ENCODE measurements at places on chromosomes 4 and X.

DNA sequence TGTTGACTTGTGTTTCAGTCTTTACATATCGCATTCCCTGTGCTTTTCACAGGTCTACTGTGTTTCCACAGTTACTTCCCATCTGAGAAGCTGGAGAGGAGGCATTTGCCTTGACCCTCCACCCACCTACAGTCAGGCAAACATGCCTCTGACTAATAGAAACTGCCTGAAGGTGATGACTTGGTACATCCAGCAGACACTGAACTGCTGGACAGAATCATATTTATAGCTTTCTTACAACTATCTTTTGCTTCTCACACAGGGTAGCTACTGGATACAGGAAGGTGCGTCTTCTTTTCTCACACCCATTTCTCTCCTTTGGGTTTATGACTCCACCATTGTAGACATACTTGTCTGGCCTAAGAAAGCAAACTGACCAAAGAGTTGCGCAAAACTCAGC, 58.0 kb downstream of the VGLL1 start:
- no peak for DNase-seq

DNA sequence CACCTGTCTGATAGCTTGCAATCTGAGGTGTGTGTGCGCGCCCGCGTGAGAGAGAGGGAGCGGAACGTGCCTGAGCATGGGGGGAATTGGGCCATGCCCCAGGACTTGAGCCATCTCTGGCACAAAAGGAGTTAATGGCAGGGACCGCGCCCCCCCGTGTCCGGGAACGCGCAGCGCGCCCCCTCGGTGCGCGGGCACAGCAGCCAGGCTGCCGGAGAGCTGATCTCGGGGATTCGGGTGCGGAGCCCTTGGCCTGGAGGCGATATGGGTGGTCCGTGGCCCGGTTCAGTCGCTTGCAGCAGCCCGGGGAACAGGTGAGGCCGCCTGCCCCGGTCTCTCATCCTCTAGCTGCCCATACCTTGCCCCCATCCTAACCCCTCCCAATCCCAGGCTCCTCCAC, at the start of gene NLGN3:
Gene NLGN3, plus strand, starts transcription at position 191 of the 400 bp plus-strand sequence. CDS start 2,909 bp downstream, outside the sequence.
- no peak for DNase-seq

DNA sequence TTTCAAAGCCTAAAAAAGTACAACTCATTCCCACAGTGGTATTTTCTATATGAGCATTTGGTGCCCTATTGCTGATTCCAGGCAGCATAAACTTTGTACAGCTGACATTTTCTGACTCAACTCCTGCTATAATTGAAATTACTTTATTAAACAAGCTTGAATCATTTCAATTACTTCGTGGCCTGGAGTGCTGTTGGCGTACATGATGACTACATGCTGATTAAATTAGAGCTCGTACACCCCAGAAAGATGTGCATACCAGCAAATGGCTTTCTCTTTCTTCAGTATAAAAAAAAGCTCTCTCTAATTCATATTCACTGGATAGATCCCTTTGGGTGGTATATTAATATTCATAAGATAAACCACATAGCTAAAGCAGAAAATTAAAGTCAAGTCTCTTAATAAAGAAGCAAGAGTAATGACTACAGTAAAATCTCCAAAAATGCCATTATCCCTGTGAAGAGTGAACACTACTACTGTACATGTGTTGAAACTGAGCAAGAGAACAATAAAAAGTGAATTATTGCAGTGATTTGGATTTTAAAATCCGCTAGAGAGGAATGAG, 245.0 kb upstream of the IGFBP7 start:
- DNase-seq = no peak

DNA sequence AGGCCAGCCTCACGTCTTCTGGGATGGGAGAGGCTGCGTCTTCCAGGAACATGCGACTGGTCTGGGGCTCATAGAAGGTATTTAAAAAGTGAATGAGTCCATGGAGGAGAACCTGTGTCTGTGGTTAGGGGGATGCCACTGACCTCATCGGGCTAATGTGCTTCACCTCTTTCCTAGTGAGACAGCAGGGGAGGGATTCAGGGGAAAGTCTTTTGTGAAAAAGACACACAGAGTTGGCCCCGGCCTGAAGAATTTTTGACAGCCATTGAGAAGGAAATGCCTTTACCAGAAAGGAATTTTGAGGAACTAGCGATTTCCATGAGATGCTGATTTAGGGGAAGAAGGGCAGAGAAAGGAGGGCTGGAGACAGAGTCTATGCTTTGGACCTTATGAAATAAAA, 11.0 kb upstream of the C4orf50 start:
- no peak for DNase-seq

- no peak for DNase-seq
Measured at GRCh38 chr4:31088600-31089230, 368.5 kb downstream of the PCDH7 start.

DNA sequence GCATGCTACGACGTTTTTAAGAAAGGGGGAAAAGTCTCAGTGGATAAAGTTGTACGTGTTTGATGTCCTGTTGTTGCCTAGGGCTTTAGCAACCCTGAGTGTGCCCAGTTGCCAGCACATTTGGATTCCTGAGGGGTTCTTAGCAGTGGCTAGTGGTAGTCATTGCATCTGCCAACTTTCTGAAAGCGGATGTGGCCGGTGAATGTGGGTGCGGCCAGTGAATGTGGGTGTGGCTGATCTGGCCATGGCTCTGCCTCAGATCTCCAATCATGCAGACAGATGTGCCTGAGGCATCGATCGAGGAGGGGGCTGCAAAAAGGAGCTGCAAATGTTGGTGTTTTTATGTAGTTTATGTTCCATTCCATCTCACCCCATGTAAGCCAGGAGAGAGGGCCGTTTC, 41.5 kb upstream of the FAT1 start:
- peak; percentile 79 for DNase-seq

GRCh38 chrX:136851526-136851925, 29.0 kb downstream of the RBMX start:
- DNase-seq = no peak

- peak; percentile 15 for DNase-seq
Measured at GRCh38 chr4:628311-628741, 3.0 kb downstream of the PDE6B start.

- DNase-seq = no peak
Measured at GRCh38 chrX:21606002-21606401, 52.1 kb downstream of the KLHL34 start.

- no peak for DNase-seq
Measured at GRCh38 chrX:135089126-135089525, 31.2 kb downstream of the ETDB start.

DNA sequence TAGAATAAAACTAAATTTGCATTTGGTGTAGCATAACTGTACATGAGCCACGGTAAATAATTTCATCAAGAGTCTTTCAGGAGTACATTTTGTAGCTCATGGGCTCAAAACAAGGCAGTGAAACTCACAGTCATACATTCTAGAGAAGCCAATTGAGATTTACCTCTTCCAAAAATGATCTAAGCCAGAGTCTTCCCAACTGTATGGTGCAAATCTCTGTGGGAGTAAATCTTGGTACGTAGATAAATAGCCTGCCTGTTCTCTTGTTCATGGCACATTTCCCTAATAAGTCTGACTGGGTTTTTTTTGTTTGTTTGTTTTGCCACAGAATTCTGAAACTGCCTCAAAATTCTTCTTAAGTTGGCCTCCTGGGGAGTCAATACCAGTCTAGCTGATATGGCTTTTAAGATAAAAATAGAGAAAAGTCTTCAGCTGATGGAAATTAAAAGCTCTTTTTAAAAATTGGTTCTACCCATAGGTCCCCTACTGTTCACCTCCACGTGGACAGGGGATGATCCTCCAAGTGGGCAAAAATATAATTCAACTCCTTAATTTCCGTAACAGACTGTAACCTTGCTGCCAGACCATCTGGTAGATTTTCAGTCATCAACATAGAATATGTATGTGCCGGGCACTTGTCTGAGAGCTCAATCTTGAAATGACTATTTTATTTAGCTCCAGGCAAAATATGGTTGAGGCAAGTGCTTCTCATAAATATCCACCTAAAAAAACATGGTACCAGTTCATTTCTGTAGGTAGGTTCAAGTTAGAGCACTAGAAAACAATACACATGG, 365.4 kb downstream of the PDHA2 start:
- DNase-seq = no peak

- DNase-seq = no peak
Measured at GRCh38 chrX:1534301-1535168, 2.5 kb downstream of the P2RY8 start.

DNA sequence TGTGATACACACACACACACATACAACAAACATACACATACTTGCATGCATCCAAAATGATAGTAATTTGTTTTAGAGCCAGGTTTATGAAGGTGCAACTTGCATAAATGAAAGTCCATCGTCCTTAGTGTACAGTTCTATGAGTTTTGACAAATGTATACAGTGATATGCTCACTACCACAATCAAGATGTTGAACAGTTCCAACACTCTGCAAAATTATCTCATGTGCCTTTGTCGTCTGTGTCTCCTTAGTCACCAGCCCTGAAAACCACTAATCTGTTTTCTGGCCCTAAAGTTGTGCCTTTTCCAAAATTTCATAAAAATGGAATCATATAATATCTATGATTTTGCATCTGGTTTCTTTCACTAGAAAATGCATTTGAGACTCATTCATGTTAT, 67.8 kb upstream of the ANXA3 start:
- DNase-seq = no peak

- no peak for DNase-seq
Measured at GRCh38 chr4:177349191-177349590, 39.5 kb downstream of the NEIL3 start.

GRCh38 chr4:41070516-41071281, 143.6 kb downstream of the APBB2 start:
- no peak for DNase-seq

DNA sequence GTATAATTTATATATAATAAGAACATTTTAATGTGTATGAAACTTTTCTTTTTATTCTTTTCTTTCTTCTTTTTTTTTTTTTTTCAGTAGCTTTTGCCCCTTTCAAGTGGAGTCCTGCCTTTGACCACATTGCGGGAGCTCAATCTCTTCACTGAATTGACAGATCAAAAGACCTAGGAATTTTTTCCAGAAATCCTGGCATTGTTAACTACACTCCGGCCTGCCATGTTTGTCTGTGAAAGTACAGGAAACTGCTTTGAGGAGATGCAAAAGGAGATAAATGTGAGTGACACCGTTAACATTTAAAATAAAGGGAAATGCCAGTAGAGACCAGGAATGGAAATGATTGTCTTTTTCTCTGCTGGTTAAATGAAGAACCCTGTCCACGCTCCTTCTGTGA, 159.3 kb upstream of the VCX3A start:
- no peak for DNase-seq

- DNase-seq = no peak
Measured at GRCh38 chr4:121973816-121974215, 22.0 kb upstream of the TRPC3 start.

DNA sequence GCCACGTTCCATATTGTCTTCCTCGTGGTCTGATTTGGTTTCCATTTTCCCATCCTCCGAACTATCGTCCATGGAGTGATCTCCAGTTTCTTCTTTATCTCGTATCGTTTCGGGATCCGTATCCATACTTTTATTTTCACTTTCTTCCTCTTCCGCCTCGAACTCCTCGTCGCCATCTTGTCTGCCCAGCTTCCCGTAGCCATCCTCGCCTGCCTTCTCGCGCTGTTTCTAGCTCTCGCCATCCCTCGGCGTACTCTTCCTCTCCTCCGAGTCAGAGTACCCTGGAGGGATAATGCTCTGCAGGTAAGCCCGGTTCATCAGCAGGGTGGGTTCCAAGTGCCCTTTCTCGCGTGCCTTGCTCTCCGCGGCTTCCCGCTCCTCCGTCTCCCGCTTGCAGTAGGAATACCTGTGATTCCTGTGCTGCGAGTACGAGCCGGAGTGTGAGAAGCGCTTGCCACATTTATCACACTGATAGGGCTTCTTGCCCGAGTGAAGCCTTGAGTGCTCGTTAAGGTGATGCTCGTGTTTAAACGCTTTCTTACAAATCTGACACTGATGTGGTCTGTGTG, 134.5 kb upstream of the TAPT1 start:
- DNase-seq = no peak

GRCh38 chrX:72201836-72202536, 20.4 kb downstream of the PIN4 start:
- DNase-seq = no peak

GRCh38 chrX:13254076-13254785, 65.6 kb downstream of the ATXN3L start:
- peak; percentile 34 for DNase-seq

GRCh38 chrX:112736310-112736709, 56.6 kb upstream of the LHFPL1 start:
- DNase-seq = no peak

DNA sequence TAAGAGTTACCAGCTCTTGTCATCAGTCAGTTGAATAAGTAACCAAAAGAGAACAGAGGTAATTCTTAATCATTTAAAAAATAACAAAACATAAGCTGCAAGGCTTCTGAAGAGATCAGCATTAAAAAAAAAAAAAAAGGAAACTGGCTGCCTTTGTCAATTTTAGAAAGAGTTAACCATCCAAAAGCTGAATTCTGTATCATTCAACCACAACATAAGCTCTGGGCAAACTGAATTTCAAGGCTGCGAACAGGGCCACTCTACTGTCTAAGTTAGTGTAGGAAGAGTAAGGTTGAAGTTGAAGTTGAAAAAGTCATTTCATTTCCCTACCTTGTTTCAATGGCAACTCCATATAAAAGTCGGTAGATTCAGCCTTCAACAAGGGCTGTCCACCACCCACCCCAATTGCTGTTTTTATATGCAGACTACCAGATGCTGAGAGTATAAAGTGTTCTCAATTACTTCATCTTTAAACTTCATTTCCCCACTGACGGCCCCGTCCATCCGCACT, 1.1 kb upstream of the LIN54 start:
- DNase-seq = no peak

DNA sequence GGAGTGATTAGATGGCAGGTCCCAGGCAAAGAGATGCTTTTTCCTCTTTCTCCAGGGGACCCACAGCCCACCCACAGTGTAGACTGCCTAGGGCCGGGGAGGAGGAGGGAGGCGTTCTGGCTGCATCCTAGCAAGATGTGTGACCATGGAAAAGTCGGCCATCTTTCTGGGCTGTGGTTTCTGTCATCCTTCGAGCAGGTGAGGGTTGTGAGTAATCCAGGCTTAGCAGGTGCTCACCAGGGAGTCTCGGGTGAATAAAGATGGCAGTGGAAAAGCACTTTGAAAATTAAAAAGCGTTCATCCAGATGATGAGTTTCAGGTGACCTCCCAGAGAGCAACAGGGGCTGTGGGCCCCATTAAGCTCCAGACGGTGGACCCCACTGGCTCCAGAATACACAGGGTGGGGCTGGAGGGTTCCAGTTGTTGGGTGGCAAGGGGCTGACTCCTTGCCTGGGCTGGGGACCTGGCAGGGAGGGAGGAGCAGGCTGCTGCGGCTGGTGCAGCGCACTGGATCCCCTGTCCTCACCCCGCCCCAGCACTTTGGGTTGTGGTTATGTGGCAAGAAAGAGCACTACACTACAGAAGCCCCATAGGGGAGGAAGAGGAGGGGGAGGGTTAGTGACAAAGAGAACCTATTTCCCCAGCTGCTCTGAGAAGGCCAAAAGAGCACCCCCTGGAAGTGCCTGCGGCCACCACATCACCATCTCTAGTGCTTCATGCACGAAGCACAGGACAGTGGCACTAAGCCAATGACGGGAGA, 23.7 kb downstream of the ELF4 start:
- DNase-seq = no peak

GRCh38 chr4:73396993-73397972, 6.8 kb upstream of the ALB start:
- DNase-seq = no peak

GRCh38 chr4:21655031-21655430, 293.5 kb downstream of the KCNIP4 start:
- no peak for DNase-seq

GRCh38 chr4:118950929-118951570, 62.4 kb downstream of the SYNPO2 start:
- no peak for DNase-seq

GRCh38 chr4:37760840-37761239, 65.6 kb upstream of the PGM2 start:
- no peak for DNase-seq
